Tibial nerve (tissue), 4 donors: ENCODE measurements at places on chromosomes 2 and 18. TPM values are rescaled to one million over a fixed set of nuclear protein-coding genes. Genes with fewer than 3 reads are reported as not detected.

- H3K27ac ChIP-seq: no peak overlapping the region
- no peaks in the 10 kb centered on the region for H3K4me1 ChIP-seq
- H3K4me3 ChIP-seq: no peak overlapping the region
- no peaks in the 10 kb centered on the region for H3K36me3 ChIP-seq
- H3K27me3 ChIP-seq: no peaks in the 10 kb centered on the region
Measured at GRCh38 chr18:7632152-7633098, 65.3 kb downstream of the PTPRM start.

DNA sequence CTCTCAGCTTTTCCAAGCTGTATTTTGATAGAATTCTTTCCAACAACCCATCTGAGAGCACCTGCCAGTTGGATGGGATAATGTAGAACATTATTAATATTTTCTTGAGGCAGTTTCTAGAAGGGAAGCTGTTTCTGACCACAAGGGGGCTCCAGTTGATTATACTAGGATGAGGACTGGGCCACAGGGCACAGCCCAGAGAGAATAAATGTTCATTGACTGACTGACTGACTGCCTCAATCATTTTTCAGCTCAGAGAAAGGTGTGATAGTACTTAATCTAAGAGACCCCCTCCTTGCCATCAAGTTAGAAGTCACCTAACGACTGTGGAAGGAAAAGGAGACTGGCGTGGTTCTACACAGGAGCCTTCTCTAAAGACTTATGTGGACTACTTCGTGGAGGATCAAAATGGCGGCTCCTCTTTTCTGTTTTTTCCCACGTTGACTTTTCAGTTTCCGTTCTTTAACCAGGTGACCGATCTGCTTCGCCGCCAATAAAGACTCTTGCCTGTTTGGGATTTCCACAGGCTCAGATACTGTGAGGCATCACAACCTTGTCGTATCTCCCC lies 31.9 kb upstream of the CREG2 start:
- no peak overlapping the region for H3K4me3 ChIP-seq
- no peaks in the 10 kb centered on the region for H3K27me3 ChIP-seq

GRCh38 chr2:98710734-98711133 lies 20.2 kb downstream of the MGAT4A start:
- no peak overlapping the region for H3K27ac ChIP-seq
- no peak for DNase-seq
- no peak overlapping the region for H3K4me3 ChIP-seq
- peaks cover 18% of the 10 kb centered on the region for H3K4me1 ChIP-seq
- H3K36me3 ChIP-seq: no peaks in the 10 kb centered on the region
- H3K27me3 ChIP-seq: no peaks in the 10 kb centered on the region

DNA sequence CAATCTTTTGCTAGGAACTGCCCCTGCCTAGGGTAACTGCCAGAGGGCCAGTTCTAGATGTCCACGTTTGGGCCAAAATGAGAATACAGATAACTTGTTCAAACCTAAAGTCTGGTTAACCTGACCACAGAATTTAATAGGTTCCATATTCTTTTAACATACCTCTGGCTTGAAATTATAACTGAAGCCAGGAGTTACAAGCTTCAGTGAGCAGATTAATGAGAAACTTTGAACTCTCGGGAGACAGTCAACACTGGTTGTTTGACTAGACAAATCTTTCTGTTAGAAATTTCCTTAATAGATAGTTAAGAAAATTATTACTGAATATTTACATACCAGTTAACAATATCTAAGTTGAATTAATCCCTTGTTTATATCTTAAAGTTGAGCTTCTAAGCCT lies 110.0 kb upstream of the KLF7 start:
- no peaks in the 10 kb centered on the region for H3K36me3 ChIP-seq
- DNase-seq: no peak
- H3K27ac ChIP-seq: no peak overlapping the region
- H3K4me1 ChIP-seq: no peaks in the 10 kb centered on the region
- no peak overlapping the region for H3K4me3 ChIP-seq

DNA sequence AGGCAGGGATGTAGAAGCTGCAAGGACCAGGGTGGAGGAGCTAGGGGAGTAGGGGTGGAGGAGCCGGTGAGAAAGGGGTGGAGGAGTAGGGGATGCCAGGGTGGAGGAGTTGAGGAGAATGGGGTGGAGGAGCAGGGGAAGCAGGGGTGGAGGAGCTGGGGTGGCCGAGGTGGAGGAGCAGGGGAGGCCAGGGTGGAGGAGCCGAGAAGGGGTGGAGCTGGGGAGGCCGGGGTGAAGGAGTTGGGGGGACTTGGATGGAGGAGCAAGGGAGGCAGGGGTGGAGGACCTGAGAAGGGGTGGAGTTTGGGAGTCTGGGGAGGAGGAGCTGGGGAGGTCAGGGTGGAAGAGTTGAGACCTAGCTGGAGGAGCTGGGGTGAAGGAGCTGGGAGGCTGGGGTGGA lies 13.3 kb downstream of the SOX11 start:
- DNase-seq: no peak
- H3K4me1 ChIP-seq: no peaks in the 10 kb centered on the region
- H3K4me3 ChIP-seq: no peak overlapping the region
- no peaks in the 10 kb centered on the region for H3K36me3 ChIP-seq

GRCh38 chr2:75513616-75514170 lies 47.0 kb downstream of the EVA1A start:
- H3K4me1 ChIP-seq: no peaks in the 10 kb centered on the region
- no peaks in the 10 kb centered on the region for H3K36me3 ChIP-seq
- no peak overlapping the region for H3K4me3 ChIP-seq
- DNase-seq: no peak
- no peak overlapping the region for H3K27ac ChIP-seq
- H3K27me3 ChIP-seq: no peaks in the 10 kb centered on the region

GRCh38 chr2:45983213-45983612 lies 314.0 kb upstream of the EPAS1 start:
- H3K27ac ChIP-seq: no peak overlapping the region
- H3K4me3 ChIP-seq: no peak overlapping the region
- no peaks in the 10 kb centered on the region for H3K36me3 ChIP-seq
- H3K4me1 ChIP-seq: no peaks in the 10 kb centered on the region

- DNase-seq: no peak
- no peaks in the 10 kb centered on the region for H3K27me3 ChIP-seq
- H3K36me3 ChIP-seq: no peaks in the 10 kb centered on the region
- H3K27ac ChIP-seq: no peak overlapping the region
- no peak overlapping the region for H3K4me3 ChIP-seq
Measured at GRCh38 chr2:62362561-62362960, 143.4 kb downstream of the TMEM17 start.

DNA sequence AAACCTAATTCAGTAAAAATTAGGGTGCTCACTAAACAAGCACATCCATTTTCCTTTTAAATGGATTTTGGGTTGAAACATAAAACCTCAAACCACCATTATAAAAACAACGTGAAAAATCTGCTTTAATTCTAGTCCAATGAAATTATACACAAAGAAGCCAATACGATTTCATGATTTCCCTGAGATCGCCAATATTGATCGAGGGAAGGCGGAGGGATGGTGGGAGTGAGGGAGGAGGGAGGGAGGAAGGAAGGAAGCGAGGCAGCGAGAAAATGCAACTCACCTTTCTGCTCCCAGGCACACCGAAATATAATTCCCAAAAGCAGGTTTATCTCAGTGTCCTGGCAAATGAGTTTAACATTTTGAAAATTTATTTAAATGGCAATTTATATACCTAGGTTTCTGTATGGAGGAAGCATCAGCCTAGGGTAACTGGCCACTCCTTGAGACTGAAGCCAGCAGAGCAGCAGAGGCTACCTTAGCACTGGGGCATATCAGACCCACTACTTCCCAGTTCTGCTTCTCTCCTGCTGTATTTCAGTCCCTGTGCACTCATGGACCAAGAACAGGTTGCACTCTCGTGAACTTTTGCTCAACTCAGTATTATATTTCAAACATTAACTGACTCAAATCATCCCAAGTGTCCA lies 2.3 kb upstream of the ONECUT2 start:
- H3K4me1 ChIP-seq: peaks cover 12% of the 10 kb centered on the region
- H3K27ac ChIP-seq: no peak overlapping the region
- H3K4me3 ChIP-seq: no peak overlapping the region
- H3K36me3 ChIP-seq: peaks cover 5% of the 10 kb centered on the region
- H3K27me3 ChIP-seq: peaks cover 94% of the 10 kb centered on the region
- DNase-seq: no peak

DNA sequence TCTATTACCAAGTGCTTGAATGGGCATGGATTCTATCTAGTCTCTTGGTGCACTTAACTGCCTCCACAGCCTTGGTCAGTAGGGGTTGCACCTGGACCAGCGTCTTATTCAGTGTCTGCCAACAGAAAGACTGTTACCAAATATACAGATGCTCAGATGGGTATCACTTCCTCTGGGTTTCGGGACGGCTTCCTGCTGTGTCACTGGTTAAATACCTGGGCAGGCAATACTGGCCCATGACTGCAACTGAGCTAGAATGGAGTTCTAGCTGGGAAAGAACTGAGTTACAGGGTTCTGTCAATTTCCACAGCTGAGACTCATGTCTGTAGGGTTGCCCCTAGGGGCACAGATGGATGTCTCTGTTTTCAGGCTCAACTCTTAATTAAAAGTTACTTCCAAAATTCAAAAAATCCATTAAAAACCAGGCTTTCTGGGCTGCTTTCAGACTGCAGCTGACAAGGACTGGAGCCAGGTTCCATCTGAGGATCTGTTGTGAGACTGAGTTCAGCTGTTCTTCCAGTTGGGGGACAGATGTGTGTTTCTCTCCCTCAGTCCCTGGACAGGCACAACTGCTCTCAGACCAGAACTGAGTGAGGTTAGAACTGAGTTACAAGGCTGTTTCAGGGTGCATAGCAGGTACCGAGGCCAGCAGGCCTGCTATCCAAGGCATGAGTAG lies 789.6 kb upstream of the SLC8A1 start:
- H3K4me1 ChIP-seq: no peaks in the 10 kb centered on the region
- H3K27me3 ChIP-seq: no peaks in the 10 kb centered on the region
- no peak for DNase-seq
- H3K36me3 ChIP-seq: no peaks in the 10 kb centered on the region

GRCh38 chr2:10005461-10006235 lies 37.7 kb upstream of the KLF11 start:
- H3K36me3 ChIP-seq: no peaks in the 10 kb centered on the region
- H3K27ac ChIP-seq: no peak overlapping the region
- no peaks in the 10 kb centered on the region for H3K27me3 ChIP-seq
- H3K4me3 ChIP-seq: no peak overlapping the region

- H3K27ac ChIP-seq: no peak overlapping the region
- no peaks in the 10 kb centered on the region for H3K4me1 ChIP-seq
- no peaks in the 10 kb centered on the region for H3K36me3 ChIP-seq
- H3K27me3 ChIP-seq: no peaks in the 10 kb centered on the region
- no peak for DNase-seq
Measured at GRCh38 chr18:60193780-60194179, 178.8 kb downstream of the MC4R start.

- peaks cover 3% of the 10 kb centered on the region for H3K36me3 ChIP-seq
- H3K4me1 ChIP-seq: no peaks in the 10 kb centered on the region
- no peak overlapping the region for H3K4me3 ChIP-seq
- DNase-seq: peak; percentile 9
Measured at GRCh38 chr18:79511271-79511670, 115.5 kb downstream of the NFATC1 start.

- no peak for DNase-seq
- peaks cover 6% of the 10 kb centered on the region for H3K36me3 ChIP-seq
Measured at GRCh38 chr2:25756536-25756935, 83.2 kb upstream of the DTNB start.

GRCh38 chr2:109395494-109396201 lies 218.1 kb downstream of the SEPTIN10 start:
- no peak overlapping the region for H3K4me3 ChIP-seq
- DNase-seq: no peak
- H3K27me3 ChIP-seq: no peaks in the 10 kb centered on the region
- no peak overlapping the region for H3K27ac ChIP-seq
- H3K4me1 ChIP-seq: no peaks in the 10 kb centered on the region

DNA sequence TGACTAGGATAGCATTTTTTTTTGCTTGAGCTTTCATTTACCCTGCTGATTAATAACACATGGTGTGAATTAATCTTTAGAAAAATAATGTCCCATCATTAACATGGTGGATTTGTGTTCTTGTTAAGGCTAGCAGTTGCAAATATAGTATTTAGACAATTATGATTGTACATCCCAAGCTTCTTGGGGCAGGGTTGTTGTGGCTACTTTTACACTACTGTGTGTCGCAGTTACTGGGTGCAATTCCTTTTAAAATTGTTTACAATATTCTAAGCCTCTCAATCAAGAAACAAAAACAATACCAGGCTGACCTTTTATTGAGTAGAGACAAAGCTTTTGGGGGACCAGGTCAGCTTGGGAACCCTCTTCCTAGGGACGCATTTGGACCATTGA lies 2.5 kb downstream of the FMNL2 start:
- no peaks in the 10 kb centered on the region for H3K36me3 ChIP-seq
- DNase-seq: no peak
- no peaks in the 10 kb centered on the region for H3K27me3 ChIP-seq

DNA sequence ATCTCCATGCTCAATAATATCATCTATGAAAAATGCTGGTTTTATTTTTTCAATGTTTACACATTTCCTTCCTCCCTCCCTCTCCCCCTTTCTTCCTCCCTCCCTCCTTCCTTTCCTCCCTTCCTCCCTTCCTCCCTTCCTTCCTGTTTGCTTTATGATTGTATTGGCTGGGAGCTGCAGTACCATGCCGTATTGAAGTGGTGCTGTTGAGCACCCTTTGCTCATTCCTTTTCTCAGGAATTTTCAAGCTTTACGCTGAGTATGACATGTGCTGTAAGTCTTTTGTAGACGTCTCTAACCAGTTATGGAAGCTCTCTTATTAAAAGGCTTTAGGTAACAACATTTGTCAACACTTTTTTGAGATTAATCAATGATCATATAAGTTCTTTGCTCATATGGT lies 100.4 kb downstream of the SNTG2 start:
- no peak for DNase-seq
- H3K4me1 ChIP-seq: no peaks in the 10 kb centered on the region
- H3K36me3 ChIP-seq: no peaks in the 10 kb centered on the region
- H3K4me3 ChIP-seq: no peak overlapping the region
- no peak overlapping the region for H3K27ac ChIP-seq
- no peaks in the 10 kb centered on the region for H3K27me3 ChIP-seq

GRCh38 chr2:236264256-236264655 lies at the start of gene ASB18:
TSS of gene ASB18 (minus strand) at chr2:236264406. CDS start at chr2:236264345, 61 bp downstream.
- H3K36me3 ChIP-seq: no peaks in the 10 kb centered on the region
- H3K27ac ChIP-seq: no peak within 1 kb of the TSS
- H3K4me3 ChIP-seq: no peak within 1 kb of the TSS

GRCh38 chr2:11688222-11689069 lies 18.5 kb upstream of the NTSR2 start:
- peaks cover 15% of the 10 kb centered on the region for H3K4me1 ChIP-seq
- H3K27me3 ChIP-seq: no peaks in the 10 kb centered on the region
- H3K4me3 ChIP-seq: no peak overlapping the region
- H3K27ac ChIP-seq: peak overlapping the region; percentile 74
- H3K36me3 ChIP-seq: no peaks in the 10 kb centered on the region

The SFT2D3 gene
- 13.6 TPM for total RNA-seq

The EGR4 gene
- not detected for total RNA-seq

The PTH2R gene
- not detected for total RNA-seq

The IL1B gene
- total RNA-seq: not detected

The AKAIN1 gene
- total RNA-seq: not detected

The MROH2A gene
- total RNA-seq: not detected

The UGT1A10 gene
- not detected for total RNA-seq

The ATP6V1B1 gene
- total RNA-seq: 2.5 TPM

The RBM44 gene
- under 0.01 TPM for total RNA-seq

The SNORC gene
- total RNA-seq: 10.9 TPM
